Fibroblast of lung (primary cell): ENCODE measurements at places on chromosomes 5 and 9. TPM values are rescaled to one million over a fixed set of nuclear protein-coding genes. Genes with fewer than 3 reads are reported as not detected.

The CDO1 gene
- total RNA-seq: 4.6 and 6.9 TPM in 2 replicates

The PCDHB10 gene
- total RNA-seq: 0.77 and 2.0 TPM in 2 replicates

DNA sequence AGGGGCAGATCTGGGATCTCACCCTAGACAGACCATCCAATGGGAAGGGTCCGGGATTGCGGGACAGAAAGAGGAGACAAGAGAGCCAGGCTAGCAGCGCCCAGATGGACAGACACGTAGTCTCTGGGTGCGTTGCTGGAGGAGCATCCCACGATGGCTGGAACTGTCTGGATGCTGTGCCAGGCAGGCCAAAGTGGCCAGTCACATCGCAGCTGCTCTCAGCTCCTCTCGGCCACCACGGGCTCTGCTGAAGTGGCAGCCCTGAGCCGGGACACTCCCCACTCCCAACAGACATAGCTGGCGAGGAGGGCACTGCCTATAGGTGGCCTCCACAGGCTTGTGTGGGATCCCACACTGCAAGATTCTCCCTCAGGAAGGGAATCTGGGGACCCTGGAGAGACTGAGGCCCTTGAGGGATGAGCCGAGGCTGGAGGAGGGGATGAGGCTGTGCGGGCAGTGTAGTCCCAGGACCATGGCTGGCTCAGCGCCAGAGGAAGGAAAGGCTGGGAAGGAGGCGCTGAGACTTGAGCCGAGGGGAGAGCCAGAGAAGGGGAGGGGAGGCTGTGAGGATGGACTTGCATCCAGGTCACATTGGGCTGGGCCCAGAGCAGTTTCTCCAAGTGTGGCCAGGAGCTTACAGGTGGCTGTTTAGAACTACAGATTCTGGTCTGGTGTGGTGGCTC, 10.3 kb upstream of the WDR5 start:
- DNase-seq: no peak

DNA sequence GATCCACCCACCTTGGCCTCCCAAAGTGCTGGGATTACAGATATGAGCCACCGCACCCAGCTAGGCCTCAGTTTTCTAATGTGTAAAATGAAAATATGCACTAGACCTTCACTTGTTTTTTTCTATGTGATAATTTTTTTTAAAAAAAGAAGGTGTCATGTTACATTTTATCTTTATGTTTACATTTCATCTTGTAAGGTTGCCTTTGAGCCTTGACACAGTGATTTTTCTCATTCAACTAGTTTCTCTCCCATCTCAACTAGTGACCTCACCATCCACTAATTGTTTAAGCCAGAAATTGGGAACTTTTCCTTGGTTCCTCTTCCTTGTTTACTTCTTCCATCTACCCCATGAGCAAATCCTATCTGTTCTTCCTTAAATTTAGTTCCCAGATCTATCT, 21.5 kb downstream of the TMC1 start:
- DNase-seq: peak; percentile 38

- DNase-seq: no peak
Measured at GRCh38 chr5:168624850-168625364, 45.7 kb upstream of the PANK3 start.

DNA sequence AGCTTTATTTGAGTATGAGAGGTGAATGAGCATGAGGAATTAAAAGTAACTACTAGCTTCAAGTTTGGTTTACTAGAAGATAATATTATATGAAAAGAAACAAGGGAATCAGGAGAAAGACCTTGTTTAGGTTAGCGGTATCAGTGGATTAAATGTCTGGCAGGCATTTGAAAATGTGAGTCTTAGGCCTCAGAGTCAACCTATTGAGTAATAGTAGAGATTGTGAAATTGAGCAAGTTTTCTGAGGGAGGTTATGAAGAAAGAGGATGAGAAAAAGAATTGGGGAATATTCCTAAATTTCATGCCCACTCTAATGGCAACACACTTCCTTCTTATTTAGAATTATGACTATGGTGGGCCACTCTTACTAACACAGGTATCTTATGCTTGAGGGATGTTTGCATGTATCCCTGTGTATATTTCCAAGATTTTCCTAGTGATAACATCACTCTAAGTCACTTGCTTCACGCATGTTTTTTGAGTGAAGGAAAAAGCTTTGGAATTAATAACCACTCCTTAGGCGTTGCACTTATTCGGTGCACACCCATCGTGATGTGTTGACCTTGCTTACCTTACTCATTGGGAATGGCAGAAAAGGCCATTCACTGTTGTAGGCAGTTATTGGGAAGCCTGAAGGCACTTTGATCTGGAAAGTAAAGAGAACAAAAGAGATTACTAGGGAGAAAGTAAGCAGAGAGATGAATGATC, 8.2 kb upstream of the ELL2 start:
- DNase-seq: peak; percentile 84

DNA sequence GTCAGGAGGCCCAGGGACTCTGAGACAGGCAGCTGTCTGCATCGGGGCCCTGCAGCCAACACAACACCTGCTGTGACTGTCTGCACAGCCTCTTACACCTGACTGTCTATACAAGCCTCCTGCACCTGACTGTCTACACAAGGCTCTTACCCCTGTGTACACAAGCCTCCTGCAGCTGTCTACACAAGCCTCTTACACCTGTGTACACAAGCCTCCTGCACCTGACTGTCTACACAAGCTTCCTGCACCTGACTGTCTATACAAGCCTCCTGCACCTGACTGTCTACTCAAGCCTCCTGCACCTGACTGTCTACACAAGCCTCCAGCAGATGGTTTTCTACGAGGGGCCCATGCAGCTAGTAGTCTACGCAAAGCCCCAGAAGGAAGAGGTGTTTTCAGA, 18.6 kb downstream of the IRX2 start:
- DNase-seq: no peak
